ENCODE measurements at places on chromosomes 2 and 18.

DNA sequence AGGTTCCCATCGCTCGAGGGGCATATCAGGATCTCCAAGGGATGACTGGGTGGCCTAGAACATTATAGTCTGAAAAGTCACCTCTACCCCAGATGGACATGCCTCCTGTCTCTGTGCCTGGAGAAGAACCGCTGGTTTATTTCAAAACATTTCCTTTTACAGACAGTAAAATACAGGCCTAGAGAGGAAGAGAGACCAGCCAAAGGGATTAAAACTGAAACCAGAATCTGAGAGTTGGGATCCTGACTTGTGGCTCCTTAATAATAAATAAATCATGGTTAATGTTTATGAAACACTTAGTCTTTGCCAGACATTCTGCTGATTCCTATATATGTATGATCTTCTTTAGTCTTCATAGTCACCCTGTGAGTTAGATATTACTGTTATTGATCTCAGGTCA, 153.7 kb downstream of the DDX1 start:
- no peak for DNase-seq

GRCh38 chr2:15668611-15669305, 77.1 kb downstream of the DDX1 start:
- DNase-seq, result no peak

DNA sequence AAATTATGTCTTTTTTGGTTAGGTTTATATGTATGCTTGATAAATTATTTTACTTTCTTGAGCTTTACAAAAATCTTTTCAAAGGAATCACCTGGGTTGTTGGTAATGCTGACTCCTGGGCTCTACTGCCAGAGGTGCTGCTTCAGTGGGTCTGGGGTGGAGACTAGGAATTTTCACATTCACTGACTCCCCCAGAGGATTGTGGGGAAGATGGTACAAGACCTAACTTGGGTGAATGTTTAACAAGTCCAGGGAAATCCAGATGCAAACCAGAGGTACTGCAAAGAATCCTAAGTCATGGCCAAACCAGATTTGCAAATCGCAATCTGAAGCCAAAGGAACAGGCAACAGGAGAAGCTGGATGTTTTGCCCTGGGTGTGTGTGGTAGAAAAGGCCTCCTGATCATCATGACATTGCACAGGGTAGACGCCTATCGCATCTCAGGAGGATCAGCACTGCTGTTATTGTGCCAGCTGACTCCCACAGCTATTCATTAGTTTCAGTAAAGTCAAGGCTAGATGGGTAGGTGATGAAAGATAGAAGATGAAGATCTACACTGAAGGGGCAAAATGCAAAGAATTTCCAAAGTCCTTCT, 185.2 kb downstream of the BARD1 start:
- DNase-seq, result no peak

- DNase-seq, result no peak
These were observed 45.8 kb upstream of the RBM44 start for GRCh38 chr2:237752761-237753165.

DNA sequence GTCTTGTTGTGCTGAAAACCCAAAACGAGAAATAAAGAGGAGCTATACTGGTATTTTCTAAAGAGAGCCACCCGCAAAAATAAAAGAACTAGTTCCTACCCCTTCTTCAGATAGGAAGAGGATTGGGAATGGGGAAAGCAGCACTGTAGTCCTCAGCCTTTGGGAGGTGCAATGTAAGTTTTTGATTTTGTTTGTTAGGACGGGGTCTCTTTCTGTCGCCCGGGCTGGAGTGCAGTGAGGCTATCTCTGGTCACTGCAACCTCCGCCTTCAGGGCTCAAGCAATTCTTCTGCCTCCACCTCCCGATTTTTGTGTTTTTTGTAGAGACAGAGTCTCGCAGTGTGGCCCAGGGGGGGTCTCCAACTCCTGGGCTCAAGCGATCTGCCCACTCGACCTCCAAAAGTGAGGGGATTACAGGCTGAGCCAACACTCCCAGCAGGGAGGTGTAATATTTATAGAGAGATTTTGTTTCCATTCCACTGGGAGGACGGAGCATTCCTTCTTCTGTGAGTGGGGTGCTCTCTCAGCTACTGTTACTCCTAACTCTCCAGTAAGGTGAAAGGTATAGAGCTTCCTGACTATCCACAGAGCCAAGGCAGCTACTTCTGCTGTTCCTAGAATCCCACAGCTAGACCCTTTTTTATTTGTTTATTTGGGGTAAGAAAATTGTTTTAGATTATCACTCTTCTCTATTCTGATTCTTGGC, 13.1 kb upstream of the GULP1 start:
- DNase-seq, result no peak

GRCh38 chr2:120884472-120885290, 149.0 kb downstream of the GLI2 start:
- DNase-seq, result no peak

- DNase-seq, result no peak
These were observed 101.5 kb downstream of the CDH7 start for GRCh38 chr18:65852273-65852672.

DNA sequence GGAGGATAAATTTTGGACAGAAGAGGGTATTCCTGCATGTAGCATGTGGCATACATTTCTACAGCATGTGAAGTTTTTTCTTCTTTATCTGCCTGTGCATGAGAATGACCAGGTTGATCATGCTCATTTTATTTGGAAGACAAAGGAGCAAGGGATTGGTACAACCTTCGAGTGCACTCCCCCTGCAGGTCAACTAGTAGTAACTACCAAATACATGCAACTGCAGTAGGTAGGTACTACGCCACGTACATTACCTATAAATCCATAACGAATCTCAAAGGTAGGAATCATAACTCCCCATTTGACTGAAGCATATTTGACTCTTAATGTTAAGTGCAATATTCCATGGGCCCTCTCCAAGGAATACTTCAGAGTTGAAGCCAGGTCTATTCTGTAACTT, 763.9 kb downstream of the TSN start:
- peak; percentile 14 for DNase-seq

DNA sequence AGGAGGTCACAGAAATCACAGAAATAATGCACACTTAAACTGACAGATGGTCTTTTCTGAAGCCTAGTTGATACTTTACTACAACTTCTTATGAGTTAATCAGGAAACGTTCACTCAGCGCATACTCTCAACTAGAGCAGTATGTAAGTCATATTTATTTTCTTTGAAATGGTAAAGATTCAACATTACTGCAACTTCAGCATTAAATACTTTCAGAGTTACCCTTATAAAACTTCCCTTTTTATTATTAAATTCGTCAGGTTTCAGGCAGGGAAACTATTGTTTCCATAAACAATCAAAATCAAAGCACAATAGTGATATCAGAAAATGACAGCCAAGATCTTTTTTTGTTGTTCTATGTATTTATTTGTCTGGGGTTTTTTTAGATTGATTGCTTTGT, 222.6 kb upstream of the RND3 start:
- no peak for DNase-seq

DNA sequence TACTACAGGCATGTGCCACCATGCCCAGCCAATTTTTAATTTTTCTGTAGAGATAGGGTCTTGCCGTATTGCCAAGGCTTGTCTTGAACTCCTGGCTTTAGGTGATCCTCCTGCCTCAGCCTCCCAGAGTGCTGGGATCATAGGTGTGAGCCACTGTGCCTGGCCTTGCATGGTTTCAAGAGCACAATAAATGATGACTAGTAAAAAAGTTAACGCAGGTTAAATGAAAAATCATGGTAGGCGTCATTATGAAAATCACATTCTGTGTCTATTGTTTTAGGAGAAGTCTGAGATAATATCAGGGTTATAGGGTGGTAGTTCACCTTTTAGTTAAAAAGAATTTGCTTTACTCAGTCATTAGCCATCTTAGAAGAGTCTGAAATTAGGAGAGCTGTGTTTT, 38.3 kb downstream of the ALMS1 start:
- no peak for DNase-seq

DNA sequence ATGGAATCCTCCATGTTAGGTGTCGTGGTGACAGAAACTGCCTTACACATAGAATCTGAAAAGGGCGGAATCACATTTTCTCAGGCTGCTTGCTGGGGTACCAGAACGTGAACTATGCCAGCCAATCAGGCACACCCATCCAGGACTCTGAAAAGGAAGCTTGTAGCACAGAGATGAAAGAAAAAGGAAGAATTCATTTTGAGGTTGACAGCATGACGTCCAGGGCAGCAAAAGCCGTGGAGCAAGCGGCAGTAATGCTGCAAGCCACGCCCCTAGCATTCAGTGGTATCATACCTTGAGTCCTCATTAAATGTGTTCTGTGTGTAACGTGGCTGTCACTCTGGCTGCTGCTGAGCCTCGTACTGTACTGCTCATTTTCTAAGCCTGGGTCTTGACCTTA, 304.0 kb downstream of the DYSF start:
- DNase-seq, result no peak

GRCh38 chr2:51297488-51297887, 265.6 kb upstream of the NRXN1 start:
- no peak for DNase-seq

- no peak for DNase-seq
These were observed 535.2 kb downstream of the TDRD15 start for GRCh38 chr2:21658907-21659477.

DNA sequence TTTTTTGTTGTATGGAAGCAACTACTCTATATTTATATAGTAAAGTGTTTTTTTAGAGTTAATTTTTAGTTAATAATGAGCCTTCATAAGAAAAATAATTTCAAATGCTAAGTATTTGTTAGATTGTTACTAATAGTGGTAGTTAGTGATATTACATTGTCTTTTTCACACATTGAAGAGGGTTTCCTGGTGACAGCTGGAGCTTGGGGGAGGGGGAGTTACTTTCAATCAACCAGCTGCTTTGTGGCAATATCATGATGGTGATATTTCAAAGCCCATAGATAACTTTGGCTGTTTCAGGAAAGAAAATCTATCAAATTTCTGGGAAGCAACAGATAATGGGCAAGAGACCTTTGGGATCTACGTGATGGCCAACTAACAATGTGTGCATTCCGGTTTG, 4.1 kb downstream of the RHBDD1 start:
- no peak for DNase-seq

- no peak for DNase-seq
These were observed 83.4 kb downstream of the ZFP36L2 start for GRCh38 chr2:43142921-43143438.

DNA sequence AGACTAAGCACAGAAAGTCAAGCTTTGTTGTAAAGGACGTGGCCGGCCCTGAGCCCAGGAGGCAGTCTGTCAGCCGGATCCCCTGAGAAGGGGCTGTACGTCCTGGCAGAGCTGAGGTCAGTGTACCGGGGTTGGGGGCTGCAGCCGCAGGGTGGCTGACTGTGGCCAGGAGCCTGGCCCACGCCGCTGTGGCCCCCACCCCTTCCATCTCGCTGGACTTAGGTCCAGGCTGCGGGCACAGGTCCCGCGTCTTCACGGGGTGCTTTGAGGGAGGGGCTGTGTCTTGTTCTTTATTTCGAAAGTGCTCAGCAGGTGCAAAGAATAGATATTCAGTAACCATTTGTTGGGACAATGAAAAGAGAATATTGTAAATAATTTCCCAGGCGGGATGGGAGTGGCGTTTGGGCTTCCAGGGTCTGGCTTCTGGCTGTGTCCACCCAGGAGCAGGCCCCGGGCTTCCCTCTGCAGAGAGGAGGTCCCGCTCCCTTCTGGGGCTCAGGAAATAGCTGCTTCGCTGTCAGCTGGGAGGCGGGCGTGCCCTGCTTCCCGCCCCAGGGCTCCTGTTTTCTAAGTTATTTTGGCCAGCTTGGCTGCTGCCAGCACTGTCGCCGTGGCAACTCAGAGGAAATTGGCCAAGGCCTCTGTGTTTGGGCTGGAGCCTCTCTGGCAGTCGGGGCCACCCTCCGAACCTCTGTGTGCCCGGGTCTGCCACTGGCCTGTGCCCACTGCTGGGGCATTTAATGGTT, 7.4 kb downstream of the NFATC1 start:
- no peak for DNase-seq

GRCh38 chr18:38450876-38451275, 885.3 kb upstream of the CELF4 start:
- DNase-seq, result no peak

Data from SW 1271 (cell line).